ENCODE measurements at places on chromosomes 7 and 10. TPM values are rescaled to one million over a fixed set of nuclear protein-coding genes. Genes with fewer than 3 reads are reported as not detected.

LRRC4 gene
- 15.9 TPM for total RNA-seq

ATOH7 gene
- 0.65 TPM for total RNA-seq

BET1 gene
- 24.9 TPM for total RNA-seq

CCL24 gene
- not detected for total RNA-seq

ADCY1 gene
- total RNA-seq, result 11.3 TPM

PCLO gene
- total RNA-seq, result 11.9 TPM

C10orf71 gene
- not detected for total RNA-seq

GRCh38 chr7:41446606-41447449 lies 256.1 kb downstream of the INHBA start:
- no peaks in the 10 kb centered on the region for H3K27me3 ChIP-seq
- no peaks in the 10 kb centered on the region for H3K36me3 ChIP-seq
- no peak overlapping the region for H3K4me3 ChIP-seq
- DNase-seq, result no peak
- H3K27ac ChIP-seq, result no peak overlapping the region

GRCh38 chr7:155323001-155323638 lies 25.4 kb downstream of the INSIG1 start:
- DNase-seq, result no peak
- H3K27me3 ChIP-seq, result peaks cover 40% of the 10 kb centered on the region
- H3K27ac ChIP-seq, result no peak overlapping the region
- H3K4me3 ChIP-seq, result no peak overlapping the region

DNA sequence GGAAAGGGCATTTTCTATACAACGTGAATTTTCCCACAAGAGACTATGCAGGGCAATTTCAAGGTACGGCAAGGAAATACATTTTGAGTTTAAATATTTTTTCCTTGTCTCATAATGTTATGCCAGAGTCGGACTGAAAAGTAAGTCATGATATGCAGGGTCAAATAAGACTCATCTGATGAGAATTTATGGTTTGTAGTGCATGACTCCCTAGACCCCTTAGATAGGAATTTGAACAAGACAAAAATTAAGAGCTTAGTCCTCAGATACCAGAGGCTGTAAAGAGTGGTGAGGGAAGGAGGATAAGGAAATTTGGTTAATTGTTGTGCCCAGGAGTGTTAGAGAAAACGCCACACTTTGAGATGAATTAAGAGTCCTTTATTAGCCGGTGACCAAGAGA lies 616.6 kb downstream of the XPNPEP1 start:
- H3K36me3 ChIP-seq, result no peaks in the 10 kb centered on the region
- H3K4me3 ChIP-seq, result peak overlapping the region; percentile 28
- peaks cover 37% of the 10 kb centered on the region for H3K4me1 ChIP-seq

GRCh38 chr10:129681856-129682255 lies 214.8 kb downstream of the MGMT start:
- no peaks in the 10 kb centered on the region for H3K36me3 ChIP-seq
- no peak overlapping the region for H3K4me3 ChIP-seq
- H3K27ac ChIP-seq, result peak overlapping the region; percentile 47
- DNase-seq, result no peak

DNA sequence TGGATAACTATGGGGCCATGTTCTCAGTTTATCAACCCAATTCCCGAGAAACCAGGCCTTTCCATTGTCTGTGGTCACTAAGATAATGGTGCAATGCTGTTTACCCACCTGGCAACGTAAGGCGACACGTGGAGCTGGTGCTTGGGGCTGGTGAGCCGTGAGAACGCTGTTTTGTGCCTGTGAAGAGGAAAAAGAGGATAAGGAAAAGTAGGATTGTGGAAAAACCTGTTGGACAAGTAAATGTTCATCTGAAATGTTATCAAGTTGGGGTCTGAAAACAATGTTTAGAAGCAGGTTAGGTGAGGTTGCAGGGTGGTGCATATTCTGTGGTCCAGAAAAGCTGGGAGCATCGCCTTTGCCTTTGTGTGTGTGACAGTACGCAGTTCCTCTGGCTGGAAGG lies 88.5 kb downstream of the PPP1R17 start:
- peak overlapping the region; percentile 87 for H3K27ac ChIP-seq
- no peaks in the 10 kb centered on the region for H3K27me3 ChIP-seq
- H3K36me3 ChIP-seq, result no peaks in the 10 kb centered on the region
- H3K4me1 ChIP-seq, result peaks cover 15% of the 10 kb centered on the region
- peak; percentile 13 for DNase-seq
- H3K4me3 ChIP-seq, result peak overlapping the region; percentile 30

- H3K27me3 ChIP-seq, result peaks cover 27% of the 10 kb centered on the region
- H3K27ac ChIP-seq, result no peak overlapping the region
- DNase-seq, result no peak
- no peak overlapping the region for H3K4me3 ChIP-seq
Measured at GRCh38 chr10:96470116-96470743, 43.5 kb downstream of the TLL2 start.

GRCh38 chr10:94757916-94758315 lies 4.6 kb upstream of the CYP2C19 start:
- H3K27me3 ChIP-seq, result no peaks in the 10 kb centered on the region
- H3K36me3 ChIP-seq, result no peaks in the 10 kb centered on the region
- peaks cover 3% of the 10 kb centered on the region for H3K4me1 ChIP-seq
- no peak for DNase-seq
- no peak overlapping the region for H3K4me3 ChIP-seq

GRCh38 chr7:2096692-2097387 lies 135.9 kb downstream of the MAD1L1 start:
- no peak overlapping the region for H3K4me3 ChIP-seq
- peaks cover 15% of the 10 kb centered on the region for H3K4me1 ChIP-seq
- no peak overlapping the region for H3K27ac ChIP-seq
- no peaks in the 10 kb centered on the region for H3K27me3 ChIP-seq
- DNase-seq, result no peak
- H3K36me3 ChIP-seq, result peaks cover 13% of the 10 kb centered on the region

DNA sequence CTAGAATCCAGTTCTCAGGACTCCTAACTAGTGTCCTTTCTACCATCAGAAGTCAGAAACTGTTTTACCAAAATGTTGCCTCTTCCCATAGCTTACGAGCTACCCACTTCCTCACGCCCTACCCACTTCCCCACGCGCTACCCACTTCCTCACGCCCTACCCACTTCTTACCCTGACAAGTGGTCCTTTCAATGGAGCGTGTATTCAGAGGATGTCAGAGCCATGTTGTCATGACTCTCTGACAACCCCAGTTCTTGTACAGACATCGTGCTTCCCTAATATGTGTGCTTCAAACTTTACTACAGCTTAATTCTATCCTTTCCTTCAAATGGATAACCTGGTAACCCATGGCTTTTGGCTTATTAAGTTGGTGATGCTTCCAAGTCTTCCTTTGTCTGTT lies 84.8 kb upstream of the PHF14 start:
- no peaks in the 10 kb centered on the region for H3K4me1 ChIP-seq
- H3K4me3 ChIP-seq, result no peak overlapping the region
- no peaks in the 10 kb centered on the region for H3K27me3 ChIP-seq

GRCh38 chr10:125455855-125456254 lies 227.1 kb downstream of the TEX36 start:
- peaks cover 35% of the 10 kb centered on the region for H3K27me3 ChIP-seq
- no peak for DNase-seq
- no peak overlapping the region for H3K27ac ChIP-seq
- no peaks in the 10 kb centered on the region for H3K36me3 ChIP-seq
- no peak overlapping the region for H3K4me3 ChIP-seq

GRCh38 chr7:51141451-51142003 lies 175.1 kb downstream of the COBL start:
- peaks cover 26% of the 10 kb centered on the region for H3K4me1 ChIP-seq
- H3K27ac ChIP-seq, result peak overlapping the region; percentile 27
- peaks cover 6% of the 10 kb centered on the region for H3K27me3 ChIP-seq
- no peak for DNase-seq
- no peaks in the 10 kb centered on the region for H3K36me3 ChIP-seq

GRCh38 chr7:129115676-129116075 lies 28.8 kb upstream of the TSPAN33 start:
- H3K27ac ChIP-seq, result no peak overlapping the region
- no peak overlapping the region for H3K4me3 ChIP-seq
- H3K27me3 ChIP-seq, result no peaks in the 10 kb centered on the region
- no peaks in the 10 kb centered on the region for H3K4me1 ChIP-seq

GRCh38 chr7:140533394-140533872 lies 54.1 kb upstream of the MKRN1 start:
- no peak for DNase-seq
- H3K36me3 ChIP-seq, result peaks cover 15% of the 10 kb centered on the region
- H3K4me3 ChIP-seq, result no peak overlapping the region
- H3K4me1 ChIP-seq, result no peaks in the 10 kb centered on the region

DNA sequence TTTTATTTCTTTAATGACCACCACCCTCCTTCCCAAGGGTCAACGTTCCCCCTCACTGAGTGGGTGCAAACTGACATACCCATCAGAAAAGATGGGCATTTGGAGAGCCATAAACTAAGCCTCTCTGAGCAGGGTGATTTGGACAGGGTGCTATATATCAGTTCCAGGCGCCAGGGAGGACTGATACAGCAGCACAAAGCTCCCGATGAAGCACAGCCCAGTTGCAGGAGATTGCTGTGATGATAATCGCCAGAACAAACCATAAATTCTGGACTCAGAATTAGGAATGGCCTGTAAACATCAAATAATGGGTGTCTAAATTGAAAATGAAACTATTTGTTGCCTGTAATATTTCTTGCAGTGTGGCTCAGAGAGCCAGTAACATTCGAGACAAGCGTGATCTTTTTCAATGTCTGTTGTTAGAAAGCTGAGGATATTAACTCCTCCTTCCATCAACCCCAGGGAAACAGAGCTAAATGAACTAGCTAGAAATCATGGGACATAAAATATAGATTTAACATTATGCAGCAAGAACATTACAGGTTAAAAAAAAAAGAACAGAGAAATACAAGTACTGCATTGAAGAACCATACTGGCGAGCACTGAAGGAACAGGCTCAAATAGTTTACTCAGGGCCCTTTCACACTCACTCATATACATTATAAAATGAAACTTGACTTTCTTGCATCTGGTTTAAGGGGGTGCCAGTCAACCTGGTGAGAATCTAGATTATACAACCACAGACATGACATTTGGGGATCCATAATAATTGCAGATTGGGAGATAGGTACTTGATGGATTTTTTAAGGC lies 137.5 kb upstream of the LRRTM3 start:
- no peak overlapping the region for H3K4me3 ChIP-seq
- H3K27ac ChIP-seq, result no peak overlapping the region
- no peaks in the 10 kb centered on the region for H3K4me1 ChIP-seq
- H3K27me3 ChIP-seq, result no peaks in the 10 kb centered on the region
- no peaks in the 10 kb centered on the region for H3K36me3 ChIP-seq

- no peaks in the 10 kb centered on the region for H3K36me3 ChIP-seq
- no peak overlapping the region for H3K27ac ChIP-seq
- no peak for DNase-seq
- peaks cover 3% of the 10 kb centered on the region for H3K4me1 ChIP-seq
- no peaks in the 10 kb centered on the region for H3K27me3 ChIP-seq
Measured at GRCh38 chr7:122974229-122974628, 21.3 kb downstream of the TAS2R16 start.

DNA sequence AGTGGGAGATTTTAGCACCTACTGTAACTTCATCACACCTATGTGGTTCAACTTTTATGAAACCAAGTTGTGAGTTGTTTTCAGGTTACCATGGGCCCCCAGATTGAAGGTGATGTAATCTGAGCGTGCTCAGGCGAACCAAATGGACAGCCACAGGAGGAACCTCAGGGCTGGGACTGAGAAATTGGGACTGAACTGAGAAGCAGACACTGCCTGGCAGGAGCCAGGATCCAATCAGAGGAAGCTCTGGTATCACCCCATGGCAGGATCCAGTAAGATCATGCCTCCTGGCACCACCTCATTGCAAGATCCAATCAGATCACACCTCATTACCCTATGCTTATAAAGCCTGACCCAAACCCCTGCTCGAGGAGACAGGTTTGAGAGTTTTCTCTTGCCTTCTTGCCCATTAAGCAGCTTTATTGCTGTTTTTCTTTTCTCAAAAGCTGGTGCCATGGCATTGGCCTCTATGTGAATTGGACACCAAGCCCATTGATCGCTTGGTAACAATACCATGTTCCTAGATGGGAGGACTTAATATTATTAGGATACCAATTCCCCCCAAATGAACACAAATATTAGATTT lies 43.2 kb upstream of the GDF10 start:
- H3K27ac ChIP-seq, result no peak overlapping the region
- H3K36me3 ChIP-seq, result no peaks in the 10 kb centered on the region
- H3K4me3 ChIP-seq, result no peak overlapping the region
- no peak for DNase-seq

DNA sequence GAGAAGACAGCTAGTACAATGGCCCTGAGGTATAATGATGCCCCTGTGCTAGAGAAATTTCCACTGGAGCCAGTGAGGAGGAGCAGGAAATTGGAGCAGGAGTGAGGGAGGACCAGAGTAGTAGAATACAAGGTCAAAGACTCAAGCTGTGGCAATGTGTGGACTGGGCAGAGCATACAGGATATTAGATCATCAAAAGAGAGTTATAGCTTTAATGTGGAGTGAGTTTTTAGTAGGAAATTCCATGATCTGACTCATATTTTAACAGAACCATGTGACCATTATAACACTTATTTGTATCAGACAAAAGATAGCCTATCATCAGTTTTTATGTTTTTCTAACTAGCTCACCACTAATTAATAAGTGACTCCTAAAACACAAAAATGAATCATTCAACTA lies 154.1 kb downstream of the DGKB start:
- no peak overlapping the region for H3K27ac ChIP-seq
- no peaks in the 10 kb centered on the region for H3K27me3 ChIP-seq
- DNase-seq, result no peak
- no peaks in the 10 kb centered on the region for H3K4me1 ChIP-seq
- no peak overlapping the region for H3K4me3 ChIP-seq
- H3K36me3 ChIP-seq, result peaks cover 4% of the 10 kb centered on the region

DNA sequence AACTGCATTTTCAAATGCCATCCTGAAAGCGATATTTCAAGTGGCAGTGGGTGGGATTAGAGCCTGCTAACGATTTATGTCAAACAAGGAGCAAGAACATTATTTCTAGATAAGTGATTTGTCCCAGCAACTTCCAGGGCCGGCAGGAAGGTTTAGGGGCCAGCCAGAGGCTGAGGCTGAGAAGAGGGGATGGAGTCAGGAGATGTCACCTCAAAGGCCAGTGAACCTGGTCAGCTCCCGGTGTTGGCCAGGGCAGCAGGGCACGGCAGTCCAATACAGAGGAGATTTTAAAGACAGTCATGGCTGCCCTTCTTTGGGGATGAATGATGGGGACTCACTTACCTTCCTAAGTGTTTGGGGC lies 105.7 kb upstream of the PPIF start:
- H3K4me1 ChIP-seq, result peaks cover 37% of the 10 kb centered on the region
- peaks cover 2% of the 10 kb centered on the region for H3K27me3 ChIP-seq
- DNase-seq, result no peak
- peak overlapping the region; percentile 64 for H3K4me3 ChIP-seq
- peaks cover 4% of the 10 kb centered on the region for H3K36me3 ChIP-seq

Measured in progenitor cell of endocrine pancreas (in vitro differentiated cells).